ENCODE measurements at places on chromosomes 1 and 21.

GRCh38 chr1:225299624-225300023 is 128.2 kb downstream of the LBR start:
- DNase-seq: no peak

DNA sequence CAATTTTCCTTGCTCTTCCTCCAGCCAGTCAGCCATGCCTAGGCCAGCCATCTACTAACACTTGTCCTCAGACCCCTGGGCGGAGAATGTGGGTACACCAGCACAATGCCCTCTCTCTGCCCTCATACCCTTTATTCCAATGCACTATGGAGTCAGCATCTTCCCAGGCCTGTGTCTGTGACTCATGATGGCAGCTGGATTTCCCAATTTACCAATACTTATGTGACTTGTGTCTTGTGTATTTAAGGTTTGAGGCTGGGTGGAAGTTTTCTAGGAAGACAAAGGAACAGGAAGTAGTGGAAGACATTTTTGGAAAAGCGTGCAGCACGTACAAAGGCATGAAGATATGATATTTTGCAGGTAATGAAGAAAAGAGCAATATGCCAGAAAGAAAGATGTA is 114.3 kb downstream of the NMNAT2 start:
- DNase-seq: no peak

DNA sequence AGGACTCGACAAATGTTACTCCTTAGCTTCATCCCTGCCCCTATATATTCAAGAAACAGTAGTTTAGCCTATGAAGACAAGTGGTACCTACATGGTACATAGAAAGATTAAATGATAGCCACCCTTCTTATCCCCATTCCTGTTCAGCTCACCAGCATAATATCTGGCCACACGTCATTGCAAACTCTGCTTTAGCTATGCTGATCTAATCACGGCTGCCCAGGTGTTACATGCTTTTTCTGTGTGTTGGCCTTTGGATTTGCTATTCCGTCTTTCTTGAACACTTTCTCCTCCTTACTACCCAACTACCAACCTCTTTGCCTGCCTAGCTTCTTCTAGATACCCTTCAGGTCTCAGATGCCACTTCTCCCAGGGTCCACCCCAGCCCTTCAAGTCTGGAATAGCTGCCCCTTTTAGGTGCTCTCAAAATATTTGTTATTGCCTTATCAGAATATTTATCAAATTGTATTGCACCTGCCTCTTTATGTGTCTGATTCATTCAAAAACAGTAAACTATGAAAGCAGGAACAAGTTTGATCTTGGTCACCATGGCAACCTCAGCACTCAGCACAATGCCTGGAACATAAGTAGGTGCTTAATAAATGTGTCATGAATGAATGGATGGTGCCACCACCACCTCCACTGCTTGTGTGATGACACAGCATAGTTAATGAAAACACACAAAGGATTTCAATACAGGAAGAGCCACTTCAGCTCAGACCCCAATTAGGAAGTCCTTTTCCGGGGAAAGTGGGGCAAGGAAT is 11.4 kb upstream of the DNASE2B start:
- no peak for DNase-seq

DNA sequence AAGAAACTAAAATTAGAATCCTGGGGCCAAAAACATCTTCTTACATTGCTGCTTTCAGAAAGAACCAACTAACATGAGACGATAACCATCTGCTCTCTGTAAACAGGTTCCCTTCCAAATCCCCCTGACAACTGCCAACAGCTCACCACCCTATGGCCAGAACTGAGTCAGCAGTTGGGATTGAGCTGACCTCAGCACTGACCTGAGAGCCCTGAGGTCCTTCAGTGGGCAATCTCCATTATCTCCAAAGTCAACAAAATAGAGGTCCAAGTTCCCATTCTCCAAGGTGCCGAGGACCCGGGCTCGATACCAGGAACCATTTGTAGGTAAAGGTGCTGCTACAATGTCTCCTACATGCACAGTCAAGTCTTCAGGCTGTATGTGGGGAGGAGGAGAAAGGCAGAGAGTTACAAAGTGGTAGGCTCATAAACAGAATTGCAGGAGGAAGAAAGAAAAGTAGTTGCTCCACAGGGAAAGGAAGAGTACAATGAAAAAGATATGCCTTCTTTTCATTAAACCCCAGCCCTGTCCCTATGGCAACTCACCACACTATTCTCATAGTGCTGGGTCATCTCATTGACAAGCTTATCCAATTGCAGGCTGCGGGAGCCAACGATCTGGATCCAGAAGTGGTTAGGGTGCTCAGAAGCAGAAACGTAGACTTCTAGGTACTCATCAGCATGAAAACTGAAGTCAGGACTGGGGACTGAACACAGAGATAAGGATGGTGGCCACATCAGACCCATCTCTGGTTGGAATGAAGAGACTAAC is 12.8 kb upstream of the MRPL9 start:
- DNase-seq: no peak

All from activated CD8-positive, alpha-beta memory T cell treated with anti-CD3 and anti-CD28 coated beads for 24 hours (primary cell).